IMR-90 (cell line): ENCODE measurements at places on chromosomes 3 and 15. TPM values are rescaled to one million over a fixed set of nuclear protein-coding genes. Genes with fewer than 3 reads are reported as not detected.
A peak's percentile ranks its signal among the peaks of the same experiment; 100 is the strongest.

DNA sequence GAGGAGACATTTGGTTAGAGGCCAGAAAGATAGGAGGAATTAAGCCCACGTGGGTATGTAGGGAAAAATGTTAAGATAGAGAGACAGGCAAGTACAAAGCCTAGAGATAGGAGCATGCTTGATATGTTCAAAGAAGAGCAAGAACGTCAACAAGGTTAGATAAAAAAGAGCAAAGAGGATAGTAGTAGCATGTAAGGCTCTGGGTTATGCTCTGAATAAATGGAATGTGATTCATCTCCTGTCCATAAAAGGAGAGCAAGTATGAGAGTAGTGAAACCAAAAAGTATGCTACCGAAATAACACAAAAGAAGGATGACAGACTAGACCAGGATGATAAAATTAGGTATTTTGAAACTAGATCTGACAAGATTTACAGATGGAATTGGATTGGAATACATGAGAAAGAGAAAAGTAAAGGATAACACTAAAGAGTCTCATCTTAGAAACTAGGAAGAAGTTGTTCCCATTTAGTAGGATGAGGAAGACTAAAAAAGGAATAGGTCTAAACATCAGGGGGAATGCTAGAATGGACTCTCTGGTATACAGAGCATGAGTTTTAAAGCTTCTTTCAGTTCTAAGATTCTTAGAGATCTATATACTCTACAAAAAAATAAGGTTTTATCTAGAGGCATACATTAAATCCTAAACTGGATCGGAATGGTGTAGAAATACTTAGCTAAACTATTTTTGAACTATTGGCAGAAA, 59.1 kb downstream of the TRPM7 start:
- peak; percentile 50 for DNase-seq

- peak; percentile 68 for DNase-seq
Measured at GRCh38 chr3:143972505-143973258, 1.1 kb downstream of the DIPK2A start.

- no peak for DNase-seq
Measured at GRCh38 chr3:50354186-50354764, 3.6 kb downstream of the CYB561D2 start.

DNA sequence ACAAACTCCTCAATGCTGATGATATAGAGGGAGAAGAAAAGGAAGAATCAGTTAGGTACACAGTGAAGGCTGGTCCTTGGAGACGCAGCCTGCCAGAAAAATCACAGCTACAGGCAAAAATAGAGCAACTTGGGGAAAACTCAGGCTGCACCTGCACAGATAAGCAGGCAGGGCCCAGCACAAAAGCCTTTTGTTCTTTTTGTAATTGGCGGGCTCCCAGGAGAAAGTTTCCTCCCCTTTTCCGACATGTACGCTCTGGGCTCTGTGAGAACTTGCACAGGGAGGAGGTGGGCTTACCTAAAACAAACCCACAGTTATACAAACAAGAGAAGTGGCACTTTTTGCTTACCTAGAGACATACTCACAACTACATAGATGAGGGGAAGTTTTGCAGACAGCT, 813.4 kb upstream of the EPHA6 start:
- DNase-seq: no peak

DNA sequence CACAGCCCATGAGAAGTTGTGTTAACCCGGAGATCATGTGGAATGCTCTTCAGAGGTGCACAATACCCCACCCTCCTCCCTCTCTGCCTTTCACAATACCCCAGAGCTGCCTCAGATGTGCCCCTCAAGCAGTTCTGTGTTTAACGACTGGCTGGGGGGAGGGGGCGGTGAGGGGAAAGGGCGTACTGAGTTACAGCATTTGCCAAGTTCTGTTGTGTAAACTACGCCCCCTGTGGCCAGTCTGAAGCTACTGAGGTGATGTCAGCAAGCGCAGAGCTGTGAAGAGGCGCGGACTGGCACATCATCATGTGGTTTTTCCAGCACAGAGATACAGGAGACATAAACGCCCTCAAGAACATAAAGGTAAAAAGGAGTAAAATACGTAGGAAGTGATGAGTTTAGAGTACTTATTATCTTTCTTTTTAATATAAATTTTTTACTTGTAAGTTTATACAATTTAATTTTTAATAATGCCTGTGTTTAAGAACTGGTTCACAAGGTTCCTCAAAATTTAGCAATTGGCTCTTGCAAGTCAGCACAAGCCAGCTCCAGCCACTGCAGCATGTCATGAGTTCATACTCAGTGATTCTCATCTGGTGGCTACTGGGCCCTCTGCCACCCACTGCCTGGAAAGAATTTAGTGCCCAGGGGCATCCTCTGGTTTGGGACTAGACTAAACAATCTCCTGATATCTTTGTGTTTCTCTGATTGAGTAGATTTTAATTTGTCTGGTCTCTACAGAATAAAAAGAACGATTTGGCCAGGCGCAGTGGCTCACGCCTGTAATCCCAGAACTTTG, 1.7 kb downstream of the EPB42 start:
- DNase-seq: peak; percentile 18

- DNase-seq: no peak
Measured at GRCh38 chr15:60880949-60881348, 348.2 kb downstream of the RORA start.

DNA sequence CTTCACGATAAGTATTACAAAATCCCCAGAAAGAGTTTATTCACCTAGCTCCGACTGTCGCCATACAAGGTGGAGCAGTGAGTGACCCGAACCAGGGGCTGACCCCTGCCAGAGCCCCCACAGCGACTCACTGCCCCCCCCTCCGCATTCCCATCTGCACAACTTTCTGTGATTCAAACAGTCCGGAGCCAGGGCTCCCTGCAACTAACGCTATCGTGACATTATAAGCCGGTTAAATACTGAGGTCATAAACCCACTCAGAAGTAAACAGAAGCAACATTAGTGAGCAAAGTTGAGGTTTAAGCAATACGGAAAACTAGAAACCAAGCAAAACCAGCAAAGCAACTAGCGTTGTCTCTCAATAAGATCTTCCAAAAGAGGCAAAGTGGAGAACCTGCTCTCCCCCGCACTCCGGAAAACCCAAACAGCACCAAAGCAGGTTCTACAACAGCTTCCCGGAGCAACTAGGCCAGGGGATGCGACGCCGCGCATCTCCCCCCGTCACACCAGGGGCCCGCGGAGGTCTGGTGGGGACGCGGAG, 642 bp downstream of the SCAP start:
- DNase-seq: peak; percentile 32

- no peak for DNase-seq
Measured at GRCh38 chr3:179288845-179289244, 34.0 kb upstream of the ZNF639 start.

DNA sequence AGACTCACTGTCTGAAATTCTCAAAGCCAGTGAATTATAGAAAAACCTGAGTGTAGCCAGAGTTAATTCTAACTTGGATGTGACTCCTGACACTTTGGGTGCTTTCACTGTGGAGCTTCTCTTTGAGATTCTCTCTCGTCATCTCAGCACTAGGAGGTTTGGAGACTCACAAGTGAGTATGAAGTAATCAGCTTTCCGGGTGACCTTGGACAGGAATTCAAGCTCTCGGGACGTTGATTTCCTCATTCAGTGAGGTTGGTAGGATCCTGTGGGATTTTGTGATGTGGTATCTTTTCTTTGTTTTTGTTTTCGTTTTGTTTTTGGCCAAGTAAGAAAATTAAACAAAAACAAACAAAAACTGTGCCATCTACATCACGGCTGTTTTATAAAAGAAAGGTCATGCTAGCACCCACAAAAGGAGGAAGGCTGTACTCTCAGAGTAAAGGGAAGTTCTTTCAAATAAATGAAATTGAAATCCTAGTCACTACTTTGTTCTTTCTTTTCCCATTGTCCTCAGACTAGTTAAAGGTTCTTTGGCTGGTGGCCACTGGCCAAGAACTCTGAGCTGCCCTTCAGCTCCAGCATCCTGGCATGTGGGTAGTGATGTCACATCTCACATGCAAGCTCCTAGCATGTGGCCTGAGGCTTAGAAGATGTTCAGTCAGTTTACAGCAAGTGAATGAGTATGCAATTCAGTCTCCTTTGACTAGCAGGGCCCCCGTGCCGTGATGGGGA, 263.3 kb upstream of the TPM1 start:
- DNase-seq: peak; percentile 78

DNA sequence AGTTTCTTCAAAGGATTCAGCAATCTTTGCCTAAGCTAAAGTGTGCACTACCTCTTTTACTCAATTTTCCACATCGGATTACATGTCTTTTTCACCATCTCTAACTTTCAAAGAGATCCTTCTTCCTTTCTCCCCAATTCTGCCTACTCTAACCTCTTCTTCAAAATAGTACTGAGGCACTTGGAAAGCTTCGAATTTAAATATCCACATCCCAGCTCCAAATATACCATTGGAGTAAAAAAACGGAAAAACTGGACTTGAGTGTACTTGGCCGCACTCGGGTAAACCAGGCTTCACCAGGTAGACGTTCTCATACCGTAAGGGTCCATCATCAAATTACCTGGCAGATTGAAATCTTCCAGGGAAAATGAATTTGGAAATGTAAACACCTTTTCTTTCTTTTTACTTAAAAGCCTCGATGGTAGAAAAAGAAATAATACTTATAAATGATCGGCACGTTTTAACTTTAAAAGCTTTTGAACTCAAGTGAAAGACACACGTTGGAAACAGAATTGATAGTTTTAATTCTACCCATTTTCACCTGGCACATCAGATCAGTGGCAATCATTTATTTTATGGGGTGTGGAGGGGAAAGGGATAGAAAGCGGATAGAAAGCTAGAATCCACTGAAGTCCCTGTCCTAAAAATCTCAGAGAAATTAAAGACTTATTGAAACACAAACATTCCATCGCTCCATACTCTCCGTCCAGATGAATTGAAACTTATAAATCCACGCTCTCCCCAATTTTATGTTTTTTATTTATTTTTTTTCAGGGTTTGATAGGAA, 8.2 kb upstream of the MEIS2 start:
- no peak for DNase-seq

Gene CEMIP
- 51.9 and 63.8 TPM in 2 replicates for total RNA-seq

Gene LPCAT4
- total RNA-seq: 3.8 and 3.9 TPM in 2 replicates

Gene CFAP100
- not detected in 2 replicates for total RNA-seq

Gene CALML4
- 0.36 and 0.56 TPM in 2 replicates for total RNA-seq

Gene NRG4
- not detected in 2 replicates for total RNA-seq
